Fibroblast of the aortic adventitia (primary cell): ENCODE measurements at places on chromosomes 11 and 22.

DNA sequence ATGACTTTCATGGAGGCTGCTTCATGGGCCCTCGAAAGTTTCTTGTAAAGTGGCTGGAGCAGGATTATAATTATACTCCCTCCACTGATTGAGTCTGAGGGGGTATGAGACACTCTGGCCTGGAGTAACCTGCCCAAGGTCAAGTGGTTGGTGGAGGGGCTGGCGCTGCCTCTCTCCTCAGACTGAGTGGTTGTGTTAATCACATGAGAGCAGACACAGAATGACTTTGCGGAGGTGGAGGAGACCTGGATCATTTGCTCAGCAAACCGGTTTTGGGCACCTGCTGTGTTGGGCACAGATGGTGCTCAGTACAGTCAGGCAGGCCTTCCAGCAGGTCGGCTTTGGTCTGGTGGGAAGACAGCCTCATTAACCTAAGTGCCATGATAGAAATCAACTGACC, 11.8 kb downstream of the BCR start:
- DNase-seq, result no peak

DNA sequence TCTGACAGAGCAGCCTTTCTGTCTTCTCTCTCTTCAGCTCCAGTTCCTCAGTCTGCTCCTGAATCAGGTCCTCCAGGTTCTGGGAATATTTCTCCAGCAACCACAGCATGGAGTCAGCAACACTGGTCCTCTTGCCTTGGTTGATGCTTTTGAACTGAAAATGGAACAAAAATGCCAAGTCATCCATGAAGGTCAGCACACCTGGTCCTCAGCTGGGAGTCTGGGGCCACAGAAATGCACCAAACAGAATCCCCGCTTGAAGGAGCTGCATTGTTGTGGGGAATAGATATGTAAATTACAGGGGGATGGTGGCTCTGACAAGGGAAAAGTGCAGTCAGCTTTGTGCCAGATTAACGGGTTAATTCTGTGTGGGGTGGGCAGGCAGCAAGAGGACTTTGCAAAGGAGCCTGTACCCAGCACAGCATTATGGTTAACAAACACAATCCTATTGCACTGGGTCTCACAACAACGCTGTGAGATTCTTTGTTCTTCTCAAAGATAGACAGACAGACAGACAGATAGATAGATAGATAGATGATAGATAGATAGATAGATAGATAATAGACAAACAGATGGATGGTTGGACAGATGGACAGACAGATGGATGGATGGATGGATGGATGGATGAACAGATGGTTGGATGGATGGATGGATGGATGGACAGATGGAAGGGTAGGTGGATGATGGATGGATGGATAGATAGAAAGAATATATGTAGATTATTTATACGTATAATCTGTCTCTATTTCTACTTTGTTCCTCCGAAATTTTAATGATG, 33.8 kb upstream of the LRRC32 start:
- DNase-seq, result no peak

DNA sequence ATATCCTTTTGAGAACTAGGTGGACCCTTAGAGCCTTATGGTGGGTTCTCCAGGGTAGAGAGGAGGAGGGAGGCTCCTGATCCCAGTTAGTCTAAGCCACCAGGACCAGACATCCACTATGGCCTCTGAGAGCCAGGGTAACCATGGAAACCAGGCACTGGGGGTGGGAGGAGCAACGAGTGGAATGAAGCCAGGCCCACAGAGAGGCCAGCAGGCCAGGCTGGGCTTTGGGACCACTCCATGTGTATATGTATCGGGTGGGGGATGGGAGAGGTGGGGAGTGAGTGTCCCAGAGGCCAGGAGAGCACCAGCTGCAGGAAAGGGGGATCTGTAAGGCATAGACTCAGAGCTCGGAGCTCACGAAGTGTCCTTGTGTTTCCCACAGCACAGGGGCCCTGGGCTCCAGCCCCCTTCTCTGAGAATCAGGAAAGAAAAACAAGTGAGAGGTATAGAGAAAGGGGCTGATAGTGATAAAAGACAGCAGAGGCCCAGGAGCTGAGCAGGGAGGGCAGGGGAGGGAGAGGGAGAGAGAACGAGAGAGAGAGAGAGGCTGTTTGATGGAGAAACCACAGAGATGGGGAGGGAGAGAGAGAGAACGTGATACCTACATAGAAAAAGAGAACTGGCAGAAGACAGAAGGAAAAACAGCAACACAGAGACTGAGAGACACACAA, 15.5 kb upstream of the TSPAN18 start:
- no peak for DNase-seq

DNA sequence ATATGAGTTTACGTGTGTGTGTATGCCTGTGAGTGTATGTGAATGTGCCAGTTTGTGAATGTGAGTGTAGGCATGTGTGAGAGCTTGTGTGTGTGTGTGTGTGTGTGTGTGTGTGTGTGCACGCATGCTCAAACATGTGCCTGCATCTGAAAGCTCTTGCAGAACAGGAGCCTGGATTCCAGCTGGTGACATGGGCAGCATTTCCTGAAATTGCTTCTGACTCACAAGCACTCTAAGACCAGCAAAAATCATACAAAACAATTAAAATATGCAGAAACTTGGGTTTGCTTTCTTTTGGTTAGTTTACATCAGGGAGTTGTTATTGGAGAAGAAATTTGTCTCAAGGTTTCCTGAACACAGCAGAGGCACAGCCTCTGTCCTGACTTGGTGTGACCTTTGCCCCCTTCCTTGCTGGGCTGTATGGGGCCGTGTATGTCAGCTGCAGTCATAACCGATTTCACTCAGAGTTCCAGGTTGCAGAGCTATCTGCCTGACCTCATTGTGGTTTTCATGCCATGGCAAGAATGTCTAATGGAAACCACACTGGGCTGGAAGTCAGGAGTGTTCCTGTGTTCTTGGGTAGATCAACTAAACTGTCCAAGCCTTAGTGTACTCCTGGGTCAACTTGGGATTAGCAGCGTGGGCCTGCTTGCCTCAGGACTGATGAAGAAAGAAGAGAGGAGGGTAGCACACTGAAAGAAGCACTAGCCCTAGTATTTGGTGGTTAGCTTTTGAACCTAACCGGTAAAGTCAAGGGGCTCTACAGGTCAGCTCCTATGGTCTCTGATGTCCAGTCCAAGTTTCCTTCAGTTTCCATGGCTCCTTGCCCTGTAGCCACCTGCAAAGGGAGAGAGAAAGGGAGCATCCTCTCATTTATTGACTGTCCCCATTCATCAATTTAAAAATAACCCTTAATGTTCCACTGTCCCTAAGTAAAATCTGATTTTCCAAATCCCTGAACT, 143.7 kb downstream of the SNX19 start:
- DNase-seq, result peak; percentile 98

DNA sequence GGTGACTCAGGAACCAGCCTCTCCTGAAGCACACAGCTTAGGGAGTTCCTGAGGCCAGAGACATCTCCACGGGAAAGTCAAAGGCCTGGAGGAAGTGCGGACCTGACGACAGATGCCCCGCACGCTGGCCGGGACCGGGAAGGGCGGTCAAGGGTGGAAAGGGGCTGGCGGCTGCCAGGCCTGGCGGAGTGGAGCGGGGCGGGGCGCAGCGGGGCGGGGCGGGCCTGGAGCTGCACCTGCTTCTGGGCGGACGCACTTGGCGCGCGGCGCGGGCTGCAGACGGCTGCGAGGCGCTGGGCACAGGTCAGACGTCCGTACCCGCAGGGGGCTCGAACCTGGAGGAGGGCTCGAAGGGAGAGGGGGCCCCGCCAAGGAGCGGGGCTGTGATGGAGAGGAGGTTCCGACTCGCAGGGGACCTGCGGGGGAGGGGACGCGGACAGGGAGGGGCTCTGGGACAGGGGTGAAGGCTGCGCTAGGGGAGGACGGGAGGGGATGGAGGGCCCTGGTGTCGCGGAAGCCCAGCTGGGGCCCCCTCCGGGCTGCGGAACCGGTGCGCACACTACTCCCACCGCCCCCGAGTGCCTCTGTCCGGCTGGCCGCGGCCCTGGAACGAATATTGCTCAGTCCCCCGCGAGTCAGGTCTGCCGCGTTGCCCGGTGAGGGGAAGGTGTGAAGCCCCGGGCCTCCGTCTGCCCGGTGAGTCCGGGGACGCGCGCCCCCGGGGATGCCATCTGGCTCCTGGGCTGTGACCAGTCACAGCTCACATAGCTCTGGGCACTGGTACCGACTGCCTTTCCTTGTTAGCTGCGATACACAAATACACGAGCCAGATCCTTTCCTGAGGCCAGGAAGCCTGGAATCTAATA, at the start of gene TMEM45B:
Gene TMEM45B, plus strand, starts transcription at position 253 of the 866 bp plus-strand sequence. CDS start 36,635 bp downstream, outside the sequence.
- no peak for DNase-seq

DNA sequence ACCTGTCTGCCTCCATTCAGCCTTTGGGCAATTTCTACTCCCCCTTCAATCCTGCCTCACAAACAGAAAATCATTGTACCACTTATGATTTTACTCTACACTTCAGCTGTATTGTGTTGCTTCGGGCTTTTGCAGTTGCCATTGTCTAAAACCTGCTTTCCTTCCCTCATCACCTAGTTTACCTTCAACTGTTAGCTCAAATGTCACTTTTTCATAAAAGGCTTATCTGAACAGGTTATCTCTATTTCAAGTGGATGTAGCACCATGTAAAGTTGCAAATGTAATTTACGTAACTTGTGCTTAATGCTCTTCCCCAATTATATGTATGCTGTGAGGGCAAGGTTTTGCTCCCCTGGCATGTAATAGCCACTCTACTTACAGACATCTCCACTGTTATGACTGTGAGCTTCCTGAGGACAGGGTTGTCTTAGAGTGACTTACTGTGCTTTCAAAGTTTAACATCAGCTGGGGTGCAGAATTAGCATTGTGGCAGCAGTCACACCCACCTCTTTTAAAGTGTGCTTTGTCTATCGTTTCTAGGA, 5.4 kb downstream of the RPS25 start:
- DNase-seq, result no peak

DNA sequence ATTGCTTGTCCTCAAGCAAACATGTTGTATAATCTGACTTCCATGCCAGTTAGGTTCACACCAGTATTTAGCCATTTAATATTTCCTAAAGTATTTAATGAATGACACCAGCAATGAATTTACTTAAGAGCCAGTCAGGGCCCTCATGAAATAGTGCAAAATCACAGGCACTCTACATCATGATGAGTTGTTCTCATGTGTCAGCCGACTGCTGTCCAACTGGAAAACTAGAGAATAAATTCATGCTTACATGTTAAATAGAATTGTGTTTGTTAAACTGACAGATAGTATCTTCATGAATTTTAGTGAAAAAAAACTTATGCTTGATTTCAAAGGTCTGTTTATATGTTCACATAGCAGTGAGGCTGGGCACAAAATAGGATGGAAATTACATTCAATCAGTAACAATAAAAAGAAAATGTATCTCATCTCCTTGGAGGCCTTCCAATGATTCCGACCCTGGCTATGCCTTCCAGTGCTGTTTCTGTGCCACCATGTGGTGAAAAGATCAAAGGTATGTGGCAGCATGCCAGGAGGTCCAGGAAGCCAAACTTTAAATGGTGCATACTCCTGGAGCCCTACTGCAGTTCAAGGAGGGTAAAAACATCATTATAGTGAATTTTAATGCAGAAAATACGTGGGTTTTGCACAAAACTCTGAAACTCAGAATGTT, 45.2 kb downstream of the CTSC start:
- DNase-seq, result peak; percentile 52

- no peak for DNase-seq
Observed at GRCh38 chr11:59358020-59358419, 675 bp upstream of the OR5AN1 start.

DNA sequence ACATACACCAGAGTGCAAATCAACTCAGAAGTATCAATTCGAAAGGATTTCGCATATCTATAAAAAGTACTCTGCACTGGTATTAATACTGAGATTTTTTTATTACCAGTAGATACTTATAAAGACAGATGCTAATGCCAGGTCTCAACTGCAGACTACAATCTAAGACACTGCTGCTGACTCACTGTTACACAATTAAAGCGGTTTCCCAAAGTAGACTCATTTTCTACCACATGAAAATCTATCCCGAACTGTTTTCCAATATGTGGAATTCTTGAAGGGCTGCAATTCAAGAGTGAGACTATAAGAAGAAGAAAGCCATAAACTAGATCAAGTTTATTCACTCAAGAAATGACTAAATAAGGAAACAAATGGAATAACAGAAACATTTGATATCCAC, 57.2 kb upstream of the ARHGAP32 start:
- peak; percentile 90 for DNase-seq

DNA sequence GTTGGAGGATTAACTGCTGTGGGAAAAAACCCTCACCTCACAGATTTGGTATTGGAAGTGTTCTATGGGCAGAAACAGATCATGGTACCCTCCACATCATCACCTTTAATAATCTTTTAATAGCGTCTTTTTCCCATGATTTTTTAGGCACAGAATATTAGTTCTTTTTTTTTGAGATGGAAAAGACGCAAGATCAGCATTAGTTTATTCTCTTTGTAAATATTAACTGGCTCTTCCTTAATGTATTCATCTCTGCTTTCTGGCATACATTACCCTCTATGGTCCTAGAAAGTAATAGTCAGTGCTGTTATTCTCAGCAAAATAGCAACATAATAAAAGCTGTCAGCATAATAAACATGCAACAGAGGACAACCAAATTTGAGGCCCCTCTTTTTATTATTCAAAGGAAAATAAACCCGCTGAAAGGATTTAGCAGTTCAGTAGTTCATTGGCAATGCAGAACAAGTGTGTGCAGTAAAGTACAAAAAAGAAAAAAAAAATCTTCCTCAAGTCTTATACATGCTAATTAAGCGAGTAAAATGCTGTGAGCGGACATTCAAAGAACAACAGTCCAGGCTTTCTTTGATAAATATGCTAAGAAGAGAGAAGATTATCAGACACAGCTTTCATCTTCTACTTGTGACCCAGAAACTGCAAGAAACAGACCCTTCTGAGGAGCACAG, 37.5 kb upstream of the DDI1 start:
- no peak for DNase-seq

DNA sequence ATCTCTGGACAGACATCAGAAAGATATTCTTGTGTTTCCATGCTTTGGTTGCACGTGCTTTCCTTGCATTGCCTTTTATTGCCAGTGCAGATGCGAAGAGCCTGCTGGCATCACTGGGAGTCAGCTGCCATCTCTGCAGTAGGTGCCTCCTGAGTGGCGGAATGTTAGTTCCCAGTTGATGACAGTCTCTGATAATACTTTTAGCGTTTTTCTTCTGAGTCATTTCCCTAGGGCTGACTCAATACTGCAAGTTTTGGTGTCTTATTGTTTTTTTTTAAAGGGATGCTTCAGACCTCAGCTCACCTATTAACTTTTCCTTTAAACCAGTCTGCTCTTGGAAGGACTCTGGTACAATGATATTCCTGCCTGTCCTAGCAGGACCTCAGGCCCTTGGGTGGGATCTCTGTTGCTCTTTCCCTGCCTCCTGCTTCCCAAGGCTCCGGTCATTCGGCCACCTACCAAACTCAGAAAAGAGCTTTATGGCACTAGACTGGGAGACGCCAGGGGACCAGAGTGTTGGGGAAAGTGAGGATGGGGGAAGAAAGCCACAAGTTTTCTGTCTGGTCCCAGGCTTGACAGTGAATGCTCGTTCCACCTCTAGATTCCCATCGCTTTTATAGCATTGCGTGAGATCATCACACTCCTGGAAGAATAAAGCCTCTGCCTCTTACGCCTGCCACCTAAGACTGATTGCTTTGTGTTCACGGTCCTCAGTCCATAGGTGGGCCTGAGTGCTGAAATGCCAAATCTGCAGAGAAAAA, 308.7 kb downstream of the DDX10 start:
- peak; percentile 79 for DNase-seq
